ENCODE measurements at places on chromosomes 2 and 18.

- DNase-seq: no peak
Measured at GRCh38 chr2:26946841-26947784, 23.3 kb upstream of the MAPRE3 start.

DNA sequence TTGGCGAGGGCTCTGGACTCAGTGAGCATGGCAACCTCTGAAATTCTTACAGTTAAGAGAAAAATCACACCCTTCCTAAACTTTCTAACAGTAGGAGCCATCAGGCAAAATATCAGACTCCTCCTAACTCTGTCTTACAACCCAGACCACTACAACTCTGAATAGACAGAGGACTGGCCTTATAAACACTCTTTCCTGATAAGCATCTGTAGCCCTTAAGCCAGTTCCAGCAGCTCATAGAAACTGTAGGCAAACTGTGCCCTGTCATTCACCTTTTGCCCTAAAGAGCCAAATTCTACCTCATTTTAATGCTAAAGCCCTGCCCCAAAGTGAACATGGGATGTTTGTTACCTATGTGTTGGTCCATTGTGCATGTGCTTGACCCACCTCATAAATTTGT lies 304.8 kb downstream of the ALK start:
- no peak for DNase-seq

GRCh38 chr2:199693861-199694260 lies 157.1 kb downstream of the FTCDNL1 start:
- no peak for DNase-seq

DNA sequence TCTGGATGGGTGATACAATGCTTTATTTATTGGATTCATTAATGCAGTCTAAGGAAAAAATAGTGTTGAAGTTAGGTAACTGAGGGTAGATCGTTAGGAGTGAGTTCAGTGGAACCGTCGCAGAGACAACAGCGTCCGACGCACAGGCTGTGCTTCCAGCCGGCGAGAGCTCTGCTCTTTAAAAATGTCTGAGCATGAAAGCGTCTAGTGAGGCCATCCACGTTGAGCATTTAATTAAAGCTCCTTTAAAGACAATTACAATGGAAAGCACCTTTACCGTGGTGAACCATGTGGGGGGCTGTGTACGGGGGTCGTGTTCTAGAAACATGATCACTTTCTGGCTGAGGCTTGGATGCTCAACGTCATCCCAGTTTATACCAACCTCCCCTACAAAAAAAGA lies 822.7 kb downstream of the GALR1 start:
- no peak for DNase-seq

DNA sequence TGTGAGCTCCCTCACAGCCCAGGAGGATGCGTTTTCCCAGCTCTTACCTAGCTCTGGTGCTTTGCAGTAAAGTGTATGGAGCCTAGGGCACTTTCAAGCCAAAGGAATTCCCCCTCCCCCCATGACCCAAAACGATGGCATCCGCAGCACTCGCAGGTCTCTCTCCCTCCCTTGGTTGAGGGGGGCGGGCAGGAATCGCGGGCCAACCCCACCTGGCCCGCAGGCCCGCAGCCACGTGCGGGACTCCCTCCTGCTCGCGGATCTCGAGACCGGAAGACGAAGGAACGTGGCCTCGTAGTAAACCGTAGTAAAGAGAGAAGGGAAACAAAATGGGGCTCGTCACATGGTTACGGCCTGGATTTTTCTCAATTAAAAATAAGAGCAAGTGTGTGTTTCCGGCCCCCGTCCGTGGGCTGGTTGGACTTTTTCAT lies 8.5 kb downstream of the IRS1 start:
- no peak for DNase-seq

- no peak for DNase-seq
Measured at GRCh38 chr2:47221946-47222345, 66.8 kb upstream of the STPG4 start.

- no peak for DNase-seq
Measured at GRCh38 chr2:160940699-160941098, 219.5 kb upstream of the TANK start.

DNA sequence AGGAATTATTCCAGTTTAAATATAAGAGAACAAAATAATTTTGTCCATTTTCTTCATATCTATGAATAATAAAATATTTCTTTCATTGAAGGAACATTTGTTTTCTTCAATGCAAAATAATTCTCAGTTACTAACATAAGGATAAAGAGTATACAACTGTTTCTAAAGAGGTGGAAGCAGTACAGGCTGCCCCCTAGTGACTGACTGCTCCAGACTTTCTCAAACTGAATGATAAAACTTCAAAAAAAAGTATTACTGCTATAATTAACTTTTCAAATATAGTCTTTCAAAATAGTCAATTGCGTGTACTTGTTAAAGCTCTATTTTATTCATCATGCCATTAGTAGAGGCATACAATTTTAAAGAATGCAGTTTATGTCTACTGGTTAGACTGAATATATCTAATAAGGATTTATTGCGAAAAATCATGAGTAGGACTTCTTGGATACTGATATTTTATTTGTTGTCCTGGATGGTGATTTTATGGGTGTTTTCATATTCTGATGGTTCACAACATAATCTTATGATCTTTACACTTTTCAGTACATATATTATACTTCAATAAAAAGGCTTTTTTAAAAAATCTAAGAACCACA lies 100.1 kb downstream of the WDPCP start:
- DNase-seq: no peak

DNA sequence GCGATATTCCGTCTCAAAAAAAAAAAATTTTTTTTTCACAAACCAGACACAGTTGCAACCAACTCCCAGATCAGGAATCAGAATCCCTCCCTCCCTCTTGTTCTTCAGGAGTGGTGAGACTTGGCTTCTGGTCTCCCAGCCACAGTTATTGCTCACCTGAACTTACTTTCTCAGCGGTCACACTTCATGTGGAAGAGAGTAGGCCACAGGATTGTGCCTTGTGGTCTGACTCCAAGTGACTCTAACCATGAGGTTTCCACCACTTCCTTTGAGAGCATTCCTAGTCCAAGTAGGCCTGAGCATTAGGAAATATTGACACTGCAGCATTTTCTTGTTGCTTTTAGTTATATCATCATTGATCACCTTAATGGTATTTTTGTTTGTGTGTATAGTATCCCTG lies 12.1 kb downstream of the FMNL2 start:
- no peak for DNase-seq

- DNase-seq: no peak
Measured at GRCh38 chr2:225164401-225165050, 122.3 kb upstream of the DOCK10 start.

DNA sequence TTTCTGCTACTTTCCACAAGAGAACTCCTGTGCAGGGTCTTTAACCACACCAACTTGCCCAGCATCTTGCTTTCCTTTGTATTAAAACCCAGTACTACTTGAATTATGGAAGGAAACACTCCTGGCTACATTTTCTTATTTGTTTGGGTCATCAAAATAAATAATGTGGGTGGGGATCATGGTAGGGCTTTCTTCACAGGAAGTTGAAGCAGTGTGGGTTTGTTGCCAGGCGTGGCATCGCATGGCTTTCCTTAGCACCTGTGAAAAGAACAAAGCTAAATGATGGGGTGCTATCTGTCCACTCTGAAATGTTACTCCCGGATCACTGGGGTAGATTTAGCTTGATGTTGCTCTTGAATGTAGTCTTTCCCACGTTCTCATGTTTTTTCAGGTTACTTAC lies 18.7 kb downstream of the ARHGAP25 start:
- DNase-seq: peak; percentile 24

GRCh38 chr18:65735155-65735554 lies 15.7 kb upstream of the CDH7 start:
- DNase-seq: no peak

GRCh38 chr18:53541924-53542323 lies 682.5 kb downstream of the MBD2 start:
- no peak for DNase-seq

DNA sequence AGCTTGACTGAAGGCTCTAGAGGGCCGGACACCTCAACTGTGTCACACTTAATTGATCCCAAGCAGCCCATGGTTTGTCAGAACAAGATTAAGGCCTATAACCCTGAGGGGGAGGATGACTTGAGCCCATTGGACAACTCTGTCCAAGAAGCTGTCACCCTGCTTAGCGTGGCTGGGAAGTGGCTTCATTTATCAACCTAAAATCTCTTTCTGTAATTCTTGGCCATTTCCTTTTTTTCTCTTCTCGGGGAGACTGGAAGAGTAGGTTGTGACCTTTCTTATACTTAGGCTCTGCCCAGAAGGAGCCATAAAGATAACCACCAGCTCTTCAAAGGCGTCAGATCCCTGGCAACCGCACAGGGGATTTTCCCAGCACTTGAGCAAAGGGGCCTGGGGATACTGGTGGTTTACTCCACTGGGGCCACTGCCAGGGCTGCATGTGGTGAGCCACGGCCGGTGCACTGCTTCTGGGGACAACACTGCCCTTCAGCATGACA lies 265.5 kb downstream of the CYRIA start:
- DNase-seq: no peak

DNA sequence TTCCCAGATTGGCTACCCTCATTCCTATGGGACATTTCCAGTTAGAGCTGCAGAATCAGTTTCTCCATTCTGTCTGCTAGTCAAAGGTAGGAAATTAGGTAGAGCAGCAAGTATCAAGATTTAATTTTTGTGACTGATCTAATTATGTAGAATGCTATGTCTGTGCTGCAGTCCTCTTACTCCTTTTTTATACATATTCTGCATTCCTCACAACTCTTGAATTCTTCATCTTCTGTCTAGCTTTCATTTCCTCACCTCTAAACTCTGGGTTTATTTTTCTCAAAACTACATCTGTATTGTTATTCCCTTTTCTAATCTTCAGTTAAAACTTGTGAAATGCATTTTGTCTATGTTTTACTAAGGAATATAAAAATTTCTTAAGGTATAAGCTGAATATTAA lies 8.6 kb downstream of the SGO2 start:
- DNase-seq: no peak

GRCh38 chr2:2880938-2881337 lies 496.7 kb downstream of the EIPR1 start:
- DNase-seq: no peak

DNA sequence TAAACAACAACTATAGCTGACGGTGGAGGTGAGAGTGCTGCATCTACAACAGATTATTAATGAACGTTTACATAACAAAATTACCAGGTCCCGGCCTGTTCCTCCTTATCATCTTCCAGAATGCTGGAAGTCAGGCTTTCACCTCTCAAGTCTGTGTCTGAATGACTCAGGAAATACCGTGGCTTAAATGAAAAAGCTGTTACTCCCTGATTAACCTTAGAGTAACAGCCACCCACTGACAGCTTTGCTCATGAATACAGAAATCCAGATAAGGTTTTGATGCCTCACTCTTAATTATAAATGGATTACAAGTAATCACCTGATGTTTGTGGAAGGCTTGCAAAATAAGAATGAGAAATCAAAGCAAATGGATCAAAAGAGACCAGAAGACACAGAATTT lies 885.3 kb upstream of the CELF4 start:
- DNase-seq: no peak

- no peak for DNase-seq
Measured at GRCh38 chr2:137741784-137742362, 222.4 kb upstream of the HNMT start.

DNA sequence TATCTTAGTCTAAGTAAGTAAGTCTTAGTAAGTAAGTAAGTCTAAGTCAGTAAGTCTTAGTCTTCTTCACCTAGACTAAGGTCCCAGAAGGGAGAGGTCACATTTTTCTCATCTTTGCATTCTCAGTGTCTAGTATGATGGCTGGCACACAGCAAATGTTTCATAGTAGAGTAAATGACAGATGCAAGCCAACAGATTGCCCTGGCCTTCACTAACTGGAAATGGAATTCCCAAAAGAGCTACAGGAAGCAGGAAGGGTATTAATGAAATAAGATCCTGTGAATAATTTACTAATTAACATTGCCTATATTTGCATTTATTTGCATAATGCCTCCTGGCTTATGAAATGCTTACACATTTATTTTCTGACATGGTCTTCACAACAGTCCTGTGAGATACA lies 221.6 kb downstream of the RAD51AP2 start:
- DNase-seq: no peak

- DNase-seq: no peak
Measured at GRCh38 chr2:208546107-208546506, 139.5 kb downstream of the PTH2R start.

DNA sequence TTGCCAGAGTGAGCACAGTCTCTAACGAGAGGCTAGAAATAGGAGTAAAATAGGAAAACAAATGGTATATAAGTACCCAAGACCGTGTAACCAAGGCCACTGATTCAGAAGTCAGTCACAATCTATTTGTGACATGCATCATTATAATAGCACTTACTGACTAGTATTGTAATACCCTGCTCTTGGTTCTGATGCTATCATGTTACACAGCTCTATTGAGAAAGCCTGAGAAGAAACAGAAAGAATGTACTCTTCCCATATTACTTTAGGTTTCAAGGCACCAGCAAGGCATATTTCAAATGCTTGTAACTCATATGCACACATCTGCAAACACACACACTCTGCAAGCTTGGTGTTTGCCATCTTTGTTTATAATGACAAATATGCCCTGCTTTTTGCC lies 746.4 kb downstream of the SLC4A3 start:
- no peak for DNase-seq
